ENCODE measurements at places on chromosomes 11 and 22.

DNA sequence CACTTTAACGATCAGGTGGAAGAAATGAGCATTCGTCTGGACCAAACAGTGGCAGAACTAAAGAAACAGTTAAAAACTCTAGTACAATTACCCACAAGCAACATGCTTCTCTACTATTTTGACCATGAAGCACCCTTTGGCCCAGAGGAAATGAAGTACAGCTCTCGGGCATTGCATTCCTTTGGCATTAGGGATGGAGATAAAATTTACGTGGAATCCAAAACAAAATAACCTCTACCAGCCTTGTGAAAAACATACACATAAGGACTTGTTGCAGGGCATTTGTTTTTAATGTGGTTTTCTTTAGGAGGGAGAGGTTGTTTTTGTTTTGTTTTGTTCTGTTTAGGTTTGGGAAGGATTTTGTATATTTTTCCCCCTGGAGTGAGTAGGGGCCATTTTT is 14.2 kb upstream of the TECTA start:
- no peak for DNase-seq

DNA sequence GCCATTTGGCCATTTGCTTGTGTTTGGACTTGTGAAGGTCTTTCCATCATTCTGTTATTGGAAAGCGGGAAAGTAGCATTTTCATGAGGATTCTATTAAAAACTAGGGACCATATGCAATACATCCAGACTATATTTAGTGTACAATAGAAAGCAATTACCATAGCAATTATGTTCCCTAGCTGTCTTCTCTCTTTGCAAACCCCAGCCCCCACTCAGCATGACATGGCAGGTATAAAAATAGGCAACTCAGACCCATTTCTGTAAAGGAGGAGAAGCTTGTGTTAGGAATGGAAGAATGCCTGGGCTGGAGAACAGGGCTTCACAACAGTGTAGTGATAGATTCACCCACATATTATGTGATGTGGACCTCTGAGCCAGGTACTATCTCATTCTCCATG is 12.4 kb downstream of the OR51B6 start:
- no peak for DNase-seq

DNA sequence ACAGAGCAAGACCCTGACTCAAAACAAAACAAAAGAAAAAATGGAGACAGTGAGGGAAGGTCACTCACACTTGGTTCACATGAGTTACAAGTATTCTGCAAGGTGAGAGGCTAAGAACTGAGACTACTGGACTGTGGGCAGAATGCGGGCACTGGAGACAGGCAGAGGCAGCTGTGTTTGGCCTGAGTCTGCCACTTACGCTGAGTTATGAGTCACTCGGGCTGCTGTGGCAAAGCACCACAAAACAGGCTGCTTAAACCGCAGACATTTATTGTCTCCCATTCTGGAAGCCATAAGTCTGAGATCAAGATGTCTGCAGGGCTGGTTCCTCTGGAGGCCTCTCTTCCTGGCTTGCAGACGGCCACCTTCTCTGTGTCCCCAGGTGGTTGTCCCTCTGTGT is 122.8 kb downstream of the SHANK2 start:
- DNase-seq: no peak

DNA sequence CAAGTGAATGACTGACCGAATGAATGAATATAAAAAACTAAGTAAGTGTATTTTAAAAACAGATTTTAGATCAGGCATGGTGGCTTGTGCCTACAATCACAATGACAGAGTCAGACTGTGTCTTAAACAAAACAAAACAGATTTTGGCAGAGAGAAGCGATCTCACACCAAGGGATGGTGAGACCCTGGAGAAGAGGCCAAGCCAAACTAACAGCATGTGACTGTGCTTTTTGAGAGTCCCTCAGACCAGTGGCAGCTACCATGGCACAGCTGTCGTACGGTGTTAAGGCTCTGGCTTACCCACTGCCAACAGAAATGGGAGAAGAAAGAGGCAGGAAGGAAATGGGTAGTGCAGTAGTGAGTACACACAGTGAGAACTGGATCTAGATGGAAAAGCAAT is 60.6 kb downstream of the SGSM3 start:
- no peak for DNase-seq

GRCh38 chr11:133928628-133929059 is 28.1 kb downstream of the IGSF9B start:
- no peak for DNase-seq

DNA sequence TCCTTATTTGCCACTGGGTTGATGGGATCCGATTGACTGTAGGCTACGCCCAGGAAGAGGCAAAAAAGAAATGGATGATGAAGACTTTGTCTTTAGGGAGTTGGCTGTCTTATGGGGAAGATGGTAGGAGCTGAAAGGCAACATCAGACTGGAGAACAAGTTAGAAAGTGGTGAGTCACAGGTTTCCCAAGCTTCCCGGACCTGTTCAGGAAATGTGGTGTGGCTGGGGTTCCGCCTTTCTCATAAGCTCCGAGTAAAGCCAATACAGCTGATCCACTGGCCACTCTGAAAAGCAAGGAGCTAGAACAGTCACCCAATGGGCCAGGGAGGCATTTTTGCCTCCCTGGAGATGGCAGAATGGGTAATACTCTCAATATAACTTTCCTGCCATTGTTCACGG is 194.5 kb downstream of the SNX19 start:
- DNase-seq: no peak

- DNase-seq: peak; percentile 9
These were observed 784.8 kb downstream of the KCNA4 start for GRCh38 chr11:29231991-29232390.

DNA sequence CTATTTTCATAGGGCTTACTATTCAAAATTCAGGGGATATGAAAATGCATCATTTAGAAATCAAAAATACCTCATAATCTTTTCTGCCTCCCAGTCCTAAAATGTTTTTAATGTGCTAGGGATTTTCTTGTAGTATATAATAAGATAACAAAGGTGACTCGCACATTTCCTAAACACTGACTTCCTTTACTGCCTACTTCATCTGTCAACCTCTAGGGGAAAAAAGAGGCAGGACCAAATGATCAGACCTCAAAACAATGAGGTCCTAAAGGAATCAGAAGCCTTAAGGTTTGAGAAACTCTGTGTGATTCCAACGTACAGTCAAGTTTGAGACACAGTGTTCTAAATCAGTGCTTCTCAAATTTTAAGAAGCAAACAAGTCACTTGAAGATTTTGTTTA is 56.1 kb upstream of the POU2AF2 start:
- DNase-seq: no peak

- DNase-seq: peak; percentile 66
These were observed 78.5 kb downstream of the TRAF6 start for GRCh38 chr11:36431429-36432092.

DNA sequence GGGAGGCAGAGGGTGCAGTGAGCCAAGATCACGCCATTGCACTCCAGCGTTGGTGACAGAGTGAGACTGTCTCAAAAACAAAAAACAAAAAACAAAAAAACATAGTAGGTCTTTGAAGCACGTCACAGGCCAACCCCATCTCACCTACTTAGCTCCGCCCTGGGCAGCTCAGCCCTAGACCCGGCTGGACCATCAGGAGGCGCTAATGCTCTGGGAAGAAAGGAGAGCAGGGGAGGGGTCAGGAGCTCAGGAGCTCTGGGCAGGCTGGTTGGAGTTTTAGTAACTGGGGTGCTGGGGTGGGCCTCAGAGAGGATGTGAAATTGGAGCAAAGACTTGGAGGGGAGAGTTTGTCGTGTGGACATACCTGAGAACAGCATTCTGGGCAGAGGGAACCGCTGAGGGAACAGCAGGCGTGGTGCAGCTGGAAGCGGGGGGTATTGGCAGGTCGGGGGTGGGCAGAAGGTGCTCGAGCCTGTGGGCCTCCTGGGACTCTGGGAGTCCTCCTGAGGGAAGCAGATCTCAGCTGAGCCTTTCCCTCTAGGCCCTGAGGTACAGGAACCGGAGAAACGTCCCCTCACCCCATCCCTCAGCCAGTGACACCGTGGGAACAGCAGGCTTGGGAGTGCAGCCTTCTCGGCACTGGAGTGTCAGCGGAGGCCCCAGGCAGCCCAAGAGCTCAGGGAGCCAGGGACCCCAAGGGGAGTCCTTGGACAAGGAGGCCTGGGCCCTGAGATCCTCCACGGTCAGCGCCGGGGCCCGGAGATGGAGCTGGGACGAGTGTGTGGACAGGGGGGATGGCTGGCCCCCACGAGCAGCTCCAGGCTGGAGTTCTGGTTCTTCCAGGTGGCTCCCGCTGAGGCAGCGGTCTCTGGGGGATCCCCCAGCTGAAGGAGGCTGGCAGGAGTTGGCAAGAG is 2.2 kb upstream of the RPS6KA4 start:
- no peak for DNase-seq

DNA sequence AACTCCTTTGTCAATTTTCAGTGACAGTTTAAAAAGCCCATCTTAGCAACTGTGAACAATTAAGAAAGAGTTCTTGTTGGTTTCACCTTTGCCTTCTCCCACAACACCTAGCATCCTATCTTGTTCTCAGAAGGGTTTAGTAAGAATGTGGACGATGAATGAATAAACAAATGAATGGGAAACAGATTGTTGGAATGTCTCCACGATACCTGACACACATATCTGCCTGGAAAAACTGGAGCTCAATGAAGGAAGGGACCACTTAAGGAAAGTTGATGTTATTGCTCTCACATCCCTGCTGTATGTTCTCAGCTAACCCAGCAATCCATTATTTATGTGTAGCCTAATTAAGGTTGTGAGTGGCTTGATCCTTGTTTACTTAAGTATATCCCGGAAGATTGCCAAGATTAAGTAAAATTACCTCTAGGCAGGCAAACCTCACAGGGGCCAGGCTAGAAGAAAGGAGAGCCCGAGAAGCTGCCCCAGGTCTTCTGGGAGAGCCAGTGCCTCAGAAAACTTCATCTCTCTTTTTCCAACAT is 286.4 kb downstream of the NXPE2 start:
- DNase-seq: no peak

DNA sequence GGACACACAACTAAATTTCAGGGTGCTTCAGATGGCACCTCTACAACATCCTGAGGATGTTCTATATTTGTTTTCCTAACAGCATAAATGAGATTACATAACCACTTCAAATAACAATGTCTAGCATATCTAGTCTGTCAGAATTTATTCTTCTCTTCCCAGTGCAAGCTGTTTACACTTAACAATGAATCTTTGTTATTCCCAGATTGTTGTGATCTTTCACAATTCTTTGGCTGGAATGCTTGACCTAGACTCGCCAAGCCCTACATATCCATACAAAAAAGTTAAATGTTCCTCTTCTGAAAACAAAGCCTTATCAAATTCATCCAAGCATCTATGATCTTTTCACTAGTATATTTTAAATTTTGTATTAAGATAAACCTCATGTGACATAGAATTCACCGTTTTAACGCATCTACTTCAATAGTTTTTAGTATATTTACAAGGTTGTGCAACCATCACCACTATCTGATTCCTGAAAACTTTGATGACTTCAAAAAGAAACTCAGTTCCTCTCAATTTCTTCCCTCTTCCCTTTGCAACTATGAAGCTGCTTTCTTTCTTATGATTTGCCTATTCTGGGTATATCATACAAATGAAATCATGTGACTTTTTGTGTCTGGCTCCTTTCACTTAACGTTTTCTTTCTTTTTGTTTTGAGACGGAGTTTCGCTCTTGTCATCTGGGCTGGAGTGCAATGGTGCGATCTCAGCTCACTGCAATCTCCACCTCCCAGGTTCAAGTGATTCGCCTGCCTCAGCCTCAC is 61.7 kb upstream of the CHRNA10 start:
- DNase-seq: no peak

GRCh38 chr11:112013497-112014164 is 11.6 kb upstream of the DLAT start:
- no peak for DNase-seq

DNA sequence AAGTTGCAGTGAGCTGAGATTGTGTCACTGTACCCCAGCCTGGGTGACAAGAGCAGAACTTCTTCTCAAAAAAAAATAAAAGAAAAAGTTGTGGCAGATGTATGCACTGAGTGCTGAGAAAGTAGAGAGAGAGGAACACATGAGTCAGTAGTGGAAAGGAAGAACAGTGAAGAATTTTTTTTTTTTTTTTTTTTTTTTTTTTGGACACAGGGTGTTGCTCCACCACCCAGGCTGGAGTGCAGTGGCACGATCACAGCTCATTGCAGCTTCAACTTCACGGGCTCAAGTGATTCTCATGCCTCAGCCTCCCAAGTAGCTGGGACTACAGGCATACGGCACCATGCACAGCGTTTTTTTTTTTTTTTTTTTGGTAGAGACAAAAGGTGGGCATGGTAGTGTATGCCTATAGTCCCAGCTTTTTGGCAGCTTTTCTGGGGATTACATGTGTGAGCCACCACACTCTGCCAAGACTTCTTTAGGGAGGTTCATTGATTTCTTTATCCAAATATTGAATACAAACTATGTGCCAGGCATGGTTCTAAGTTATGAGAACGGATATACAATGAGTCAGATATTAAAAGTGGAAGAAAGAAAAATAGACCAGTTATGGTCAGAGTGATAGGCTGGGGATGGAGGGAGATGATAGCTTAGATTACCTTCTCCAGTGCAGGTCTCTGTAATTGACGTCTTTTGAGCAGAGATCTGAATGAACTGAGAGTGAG is 62.0 kb downstream of the YAP1 start:
- peak; percentile 39 for DNase-seq

GRCh38 chr22:17888439-17888838 is 114.2 kb upstream of the BID start:
- no peak for DNase-seq

- DNase-seq: no peak
These were observed 11.2 kb downstream of the RTN4RL2 start for GRCh38 chr11:57471496-57471895.

DNA sequence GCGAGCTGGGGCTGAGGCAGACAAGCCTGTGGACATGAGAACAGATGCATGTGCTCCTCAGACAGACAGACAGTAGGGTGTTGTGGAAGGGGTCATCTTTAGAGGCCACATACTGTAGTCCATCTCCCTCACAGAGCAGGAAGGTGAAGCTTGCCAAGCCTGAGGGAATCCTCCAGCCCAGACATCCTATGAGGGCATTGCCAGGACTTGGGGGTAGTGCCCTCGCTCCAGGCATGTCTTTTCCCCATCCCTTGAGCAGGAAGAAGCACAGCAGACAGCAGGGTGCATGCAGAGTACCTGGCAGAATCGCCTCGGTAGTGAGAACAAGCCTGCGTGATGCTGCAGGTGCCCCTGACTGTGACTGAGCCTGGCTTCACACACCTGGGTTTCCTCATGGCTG is 66.5 kb upstream of the CLDN5 start:
- DNase-seq: no peak
